ENCODE measurements at places on chromosomes 4 and X.
A peak's percentile ranks its signal among the peaks of the same experiment; 100 is the strongest.

GRCh38 chr4:68079928-68080327 lies 49.7 kb downstream of the TMPRSS11F start:
- DNase-seq, result no peak

DNA sequence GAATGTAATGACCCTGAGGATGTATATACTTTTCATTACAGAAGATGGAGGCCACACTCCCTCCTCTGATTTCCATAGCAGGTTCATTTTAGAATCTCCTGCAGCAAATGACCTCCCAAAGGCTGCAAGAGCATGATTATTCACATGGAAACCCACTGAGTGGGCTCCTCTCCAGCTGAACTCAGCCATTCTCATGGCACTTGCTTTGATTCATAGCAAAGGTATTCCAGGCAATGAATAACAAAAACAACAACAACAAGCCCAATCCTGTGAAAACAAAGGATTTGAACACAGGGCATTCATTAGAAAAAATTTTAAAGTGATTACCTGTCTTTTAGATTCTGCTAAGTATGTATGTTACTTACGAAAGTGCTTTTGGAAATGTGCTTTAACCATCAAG lies 894.0 kb upstream of the FRG1 start:
- DNase-seq, result no peak

- DNase-seq, result peak; percentile 67
These were observed 12.3 kb upstream of the SYTL5 start for GRCh38 chrX:37993837-37994619.

DNA sequence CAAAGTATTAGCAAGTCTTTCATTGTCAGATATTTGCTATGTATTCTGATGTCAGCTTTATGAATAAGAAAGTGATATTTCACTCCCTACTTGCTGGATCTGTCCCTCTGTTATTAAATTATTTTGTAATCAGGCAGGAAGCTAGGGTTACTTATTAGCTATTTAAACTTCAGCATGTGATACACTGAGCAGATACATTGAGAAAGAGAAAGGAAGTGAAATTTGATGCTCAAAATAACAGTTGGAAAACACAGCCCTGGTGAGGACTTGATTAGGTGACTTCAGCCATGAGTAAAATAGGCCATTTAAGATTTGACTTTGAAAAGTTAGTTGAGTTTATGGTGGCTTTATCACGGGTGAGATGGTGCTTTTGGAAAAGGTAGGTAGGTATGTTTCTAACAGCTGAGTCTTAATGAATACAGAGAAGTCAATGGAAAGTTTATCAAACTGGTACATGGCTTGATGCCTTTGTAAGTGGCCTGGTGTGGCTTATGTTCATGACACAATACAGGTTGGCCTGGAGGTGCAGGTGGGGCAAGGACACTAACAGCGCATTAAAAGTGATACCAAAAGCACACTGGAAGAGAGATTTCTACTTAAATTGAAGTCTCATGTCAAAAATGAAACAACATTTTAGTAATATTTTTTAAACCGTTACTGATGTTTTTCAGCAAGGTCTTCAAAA lies 321.2 kb upstream of the SPOCK3 start:
- DNase-seq, result no peak

DNA sequence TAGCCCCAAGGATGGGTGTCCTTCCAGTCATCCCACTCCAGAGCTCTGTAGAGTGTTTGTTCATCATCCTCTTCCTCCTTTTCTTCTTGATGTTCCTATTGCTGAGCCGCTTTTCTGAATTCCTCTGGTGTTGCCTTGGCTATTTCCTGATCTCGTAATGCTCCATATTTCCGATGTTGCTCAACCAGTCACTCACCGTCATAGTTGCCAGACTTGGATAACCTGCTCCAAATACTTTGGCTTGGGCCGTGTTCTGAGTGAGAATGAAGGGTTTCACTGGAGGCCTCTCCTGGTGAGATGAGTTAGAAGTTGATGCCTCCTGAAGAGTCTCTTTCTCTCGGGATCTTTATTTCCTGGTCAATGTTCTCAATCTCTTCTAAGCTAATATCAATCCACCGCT lies 27.8 kb upstream of the HNRNPD start:
- DNase-seq, result no peak

DNA sequence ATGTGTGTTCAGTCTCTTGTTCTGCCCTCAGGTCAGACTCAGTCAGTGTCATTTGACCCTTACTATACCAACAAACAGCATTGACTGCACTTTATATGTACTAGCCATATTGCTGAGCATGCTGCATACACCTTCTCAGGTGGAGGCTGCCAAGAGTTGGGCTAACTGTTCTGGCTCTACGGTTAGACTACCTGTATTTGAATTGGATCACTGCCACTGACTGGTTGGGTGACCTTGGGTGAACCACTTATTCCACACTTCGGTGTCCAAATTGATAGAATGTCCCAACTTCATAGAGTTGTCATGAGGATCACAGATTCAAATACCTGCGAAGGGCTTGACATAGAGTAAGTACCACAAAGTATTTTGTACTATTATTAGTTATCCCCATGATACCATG lies 91.2 kb upstream of the GPR50 start:
- DNase-seq, result no peak

DNA sequence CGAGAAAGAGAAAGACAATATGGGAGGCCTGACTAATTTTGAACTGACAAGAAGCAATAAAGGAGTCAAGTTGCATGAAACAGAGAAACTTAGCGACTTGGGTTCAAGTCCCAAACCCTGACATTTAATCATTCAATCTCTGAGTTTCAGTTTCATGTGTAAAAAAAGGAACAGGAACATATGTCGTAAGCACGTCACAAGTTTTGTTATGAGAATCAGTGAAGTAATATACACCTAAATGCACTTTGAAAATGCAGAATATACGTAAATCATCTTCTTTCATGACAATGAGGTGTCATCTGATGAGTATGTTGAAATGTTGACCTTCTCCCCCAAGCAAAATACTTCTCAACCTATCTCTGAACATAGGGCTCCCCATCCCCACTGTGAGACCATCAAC lies 10.4 kb downstream of the ACOT9 start:
- no peak for DNase-seq

DNA sequence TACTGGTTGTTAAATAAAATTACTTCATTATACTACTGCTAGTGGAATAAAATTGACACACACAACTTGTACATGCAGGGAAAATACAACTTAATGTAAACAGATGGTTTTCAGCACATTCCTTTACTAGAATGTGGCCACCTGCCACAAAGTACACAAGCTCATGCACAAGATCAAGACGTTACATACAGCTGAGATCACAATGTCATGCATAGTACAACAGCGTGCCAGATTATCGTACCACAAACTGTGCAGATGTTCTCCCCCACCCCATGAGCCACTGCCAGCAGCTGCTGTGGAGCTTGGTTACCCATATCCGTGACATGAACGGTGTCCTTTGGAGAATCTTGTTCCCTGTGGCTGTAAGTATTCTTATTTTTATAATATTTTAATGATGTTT lies 27.7 kb downstream of the FBXO8 start:
- no peak for DNase-seq

DNA sequence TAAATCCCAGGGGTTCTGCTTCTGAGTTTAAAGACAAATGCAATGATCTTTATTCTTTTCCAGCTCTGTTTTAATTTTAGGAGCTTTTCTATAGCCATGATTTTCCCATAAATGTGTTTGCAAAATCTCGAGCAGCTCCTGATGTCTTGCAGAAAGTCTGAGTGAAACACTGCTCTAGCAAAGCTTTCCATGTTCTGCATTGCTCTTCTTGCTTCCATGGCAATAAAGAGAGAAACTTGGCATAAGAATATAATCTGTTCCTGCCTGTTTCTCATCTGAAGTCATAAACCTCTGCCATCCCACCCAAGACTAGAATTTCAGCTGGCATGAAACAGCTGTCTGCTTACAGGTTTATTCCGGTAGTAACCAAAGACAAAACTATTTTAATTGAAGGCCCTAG lies 254.5 kb downstream of the SPRY1 start:
- DNase-seq, result no peak

DNA sequence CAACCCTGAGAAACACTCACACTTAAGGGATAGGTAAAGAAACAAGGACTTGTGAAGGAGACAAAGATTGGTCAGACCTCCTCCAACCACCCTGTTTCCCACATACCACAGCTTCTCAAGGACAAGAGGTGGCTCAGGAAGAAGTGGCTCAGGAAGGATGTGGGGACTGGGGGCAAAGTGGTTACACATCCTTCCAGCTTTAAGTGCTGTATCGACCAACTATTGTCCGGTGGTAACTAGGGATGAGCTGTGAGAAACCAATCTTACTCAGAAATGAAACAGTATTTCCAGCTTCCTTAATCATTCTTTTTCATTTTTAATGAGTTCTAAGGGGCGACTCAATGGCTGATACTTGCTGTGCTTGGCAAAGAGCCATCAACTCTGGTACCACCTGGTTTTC lies 8.5 kb upstream of the LHFPL1 start:
- no peak for DNase-seq

- no peak for DNase-seq
These were observed 607.1 kb upstream of the DIPK2B start for GRCh38 chrX:45807572-45808425.

- no peak for DNase-seq
These were observed 2.4 kb upstream of the FAM50A start for GRCh38 chrX:154441564-154441963.

DNA sequence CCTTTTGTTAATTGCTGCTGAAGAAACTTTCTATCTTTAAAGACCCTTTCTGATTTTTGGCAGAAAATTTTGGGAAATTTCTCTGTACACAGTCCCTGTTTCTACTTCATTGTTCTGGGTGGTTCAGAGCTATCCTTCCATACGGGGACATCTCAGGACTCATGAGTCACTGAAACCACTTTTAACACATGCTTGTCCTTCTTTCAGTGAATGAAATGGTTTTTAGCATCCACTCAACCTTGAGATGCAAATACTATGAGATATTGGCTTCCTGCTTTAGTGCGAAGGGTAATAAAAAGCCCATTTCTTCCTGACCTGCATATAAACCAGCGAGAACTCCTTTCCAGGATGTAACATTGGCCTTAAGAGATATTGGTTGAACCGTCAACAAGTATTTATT lies 158.0 kb downstream of the REPS2 start:
- no peak for DNase-seq

DNA sequence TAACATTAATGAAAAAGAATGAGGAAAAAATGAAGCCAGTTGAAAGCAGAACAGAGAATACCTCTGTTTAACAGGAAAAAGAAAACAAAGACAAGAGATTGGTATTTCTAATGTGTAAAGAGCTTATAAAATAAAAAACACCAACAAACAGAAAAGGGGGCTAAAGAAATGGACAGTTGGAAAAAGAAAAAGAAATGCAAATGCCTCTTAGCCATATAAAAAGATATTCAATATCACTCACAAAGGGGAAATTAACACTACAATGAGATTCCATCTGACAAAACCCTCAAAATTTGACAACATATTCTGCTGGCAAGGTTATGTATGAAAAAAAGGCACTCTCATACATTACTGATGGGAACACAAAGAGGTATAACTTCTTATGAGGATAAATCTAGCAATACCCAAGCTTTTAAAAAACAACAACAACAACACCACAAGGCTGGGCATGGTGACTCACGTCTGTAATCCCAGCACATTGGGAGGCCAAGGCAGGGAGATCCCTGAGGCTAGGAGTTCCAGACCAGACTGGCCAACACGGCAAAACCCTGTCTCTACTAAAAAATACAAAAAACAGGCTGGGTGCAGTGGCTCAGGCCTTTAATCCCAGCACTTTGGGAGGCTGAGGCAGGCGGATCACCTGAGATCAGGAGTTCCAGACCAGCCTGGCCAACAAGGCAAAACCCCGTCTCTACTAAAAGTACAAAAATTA lies 75.8 kb downstream of the FRYL start:
- no peak for DNase-seq

- DNase-seq, result no peak
These were observed 17.3 kb downstream of the APLN start for GRCh38 chrX:129637217-129638109.

DNA sequence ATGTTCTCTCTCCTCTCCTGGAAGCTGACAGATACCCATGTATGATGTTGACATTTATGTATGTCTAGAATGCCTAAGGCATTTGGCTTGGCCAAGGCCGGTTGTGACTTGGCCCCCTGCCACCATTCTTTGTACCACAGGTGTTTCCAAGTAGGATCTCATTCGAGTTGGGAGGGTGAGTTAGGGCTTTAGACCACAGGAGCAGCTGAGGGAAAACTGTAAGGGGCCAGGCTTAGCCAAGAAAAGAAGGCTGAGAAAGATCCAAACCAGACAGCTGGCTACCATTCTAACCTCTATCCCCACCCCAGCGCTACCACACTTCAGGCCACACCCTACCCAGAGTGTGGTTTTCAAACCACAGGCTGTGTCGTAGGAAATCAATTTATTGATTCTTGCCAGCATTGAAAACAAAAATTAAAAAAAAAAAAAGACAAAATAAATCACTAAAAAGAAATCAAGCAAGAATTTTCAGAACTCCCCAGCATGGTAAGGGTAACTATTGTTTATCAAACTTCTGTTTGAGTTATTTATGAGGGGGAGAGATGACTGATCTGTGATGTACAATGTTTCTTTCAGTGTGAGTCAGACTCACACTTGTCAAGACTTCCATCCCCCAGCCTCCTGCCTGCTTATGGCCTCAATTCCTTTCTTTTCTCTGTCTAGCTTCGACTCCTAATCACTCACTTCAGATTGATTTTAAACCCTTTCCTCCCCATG lies 9.9 kb downstream of the TMSB4X start:
- no peak for DNase-seq

GRCh38 chr4:81179326-81179725 lies 35.7 kb downstream of the PRKG2 start:
- DNase-seq, result no peak

DNA sequence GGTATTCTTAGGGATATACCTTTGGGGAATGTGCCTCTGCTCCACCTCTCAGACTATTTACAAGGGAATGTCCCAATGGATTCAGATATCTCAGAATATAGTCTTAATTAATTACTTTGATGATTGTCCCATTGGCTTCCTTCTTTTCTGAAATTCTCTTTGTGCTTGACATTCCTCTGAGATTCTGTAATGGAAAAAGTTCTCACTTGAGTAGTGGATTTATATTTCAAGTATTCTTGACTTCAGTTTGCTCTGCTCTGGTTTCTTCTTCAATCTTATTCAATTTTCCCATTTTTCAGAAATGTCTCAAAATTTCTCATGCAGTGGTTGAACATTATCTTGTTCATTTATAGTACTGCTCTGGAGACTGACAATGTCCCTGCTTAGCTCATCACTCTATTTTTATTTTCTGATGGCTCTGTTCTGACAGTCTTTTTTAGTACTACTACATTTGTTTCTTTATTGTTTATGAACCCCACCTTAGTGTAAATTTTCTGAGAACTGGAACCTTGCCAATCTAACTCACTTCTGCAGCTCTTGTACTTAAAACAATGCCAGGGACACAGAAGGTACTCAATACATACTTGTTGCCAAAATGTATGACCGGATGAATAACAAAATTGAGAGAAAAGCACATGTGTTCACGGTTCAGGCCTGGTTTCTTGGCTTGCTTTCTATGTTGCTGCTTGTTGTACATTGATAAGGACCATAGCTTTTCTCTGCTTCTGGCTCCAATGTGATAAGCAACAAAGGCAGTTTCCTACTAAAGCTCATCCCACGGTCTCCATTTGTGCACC lies 471.7 kb downstream of the GASK1B start:
- no peak for DNase-seq

Data from NCI-H1417 treated with DMSO at 0.1 percent for 48 hours (cell line).